Stimulated activated CD4-positive, alpha-beta T cell treated with anti-CD3 and anti-CD28 coated beads, Interleukin-1b, Interleukin-23, amount 100 ng/mL, for 24 hours (primary cell): ENCODE measurements at places on chromosomes 11 and 22.

GRCh38 chr11:110431051-110431672 lies 1.4 kb downstream of the FDX1 start:
- no peak for DNase-seq

DNA sequence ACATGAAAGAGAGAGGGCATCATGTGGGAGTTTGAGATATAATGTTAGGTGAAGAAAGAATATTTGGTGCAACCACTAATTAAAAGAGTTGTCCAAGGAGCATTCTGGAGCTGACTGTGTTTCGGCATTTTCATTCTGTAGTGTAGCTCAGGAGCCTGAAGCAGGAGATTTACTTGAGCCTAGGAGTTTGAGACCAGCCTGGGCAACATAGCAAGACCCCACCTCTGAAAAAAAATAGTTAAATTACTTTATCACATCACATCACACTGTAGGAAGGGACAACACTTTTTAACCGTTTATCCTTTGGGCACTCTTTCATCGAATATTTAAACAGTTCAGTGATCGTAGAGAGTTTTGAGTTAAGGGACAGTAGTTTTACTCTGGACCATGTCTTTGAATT lies 50.3 kb upstream of the SLC25A18 start:
- no peak for DNase-seq

DNA sequence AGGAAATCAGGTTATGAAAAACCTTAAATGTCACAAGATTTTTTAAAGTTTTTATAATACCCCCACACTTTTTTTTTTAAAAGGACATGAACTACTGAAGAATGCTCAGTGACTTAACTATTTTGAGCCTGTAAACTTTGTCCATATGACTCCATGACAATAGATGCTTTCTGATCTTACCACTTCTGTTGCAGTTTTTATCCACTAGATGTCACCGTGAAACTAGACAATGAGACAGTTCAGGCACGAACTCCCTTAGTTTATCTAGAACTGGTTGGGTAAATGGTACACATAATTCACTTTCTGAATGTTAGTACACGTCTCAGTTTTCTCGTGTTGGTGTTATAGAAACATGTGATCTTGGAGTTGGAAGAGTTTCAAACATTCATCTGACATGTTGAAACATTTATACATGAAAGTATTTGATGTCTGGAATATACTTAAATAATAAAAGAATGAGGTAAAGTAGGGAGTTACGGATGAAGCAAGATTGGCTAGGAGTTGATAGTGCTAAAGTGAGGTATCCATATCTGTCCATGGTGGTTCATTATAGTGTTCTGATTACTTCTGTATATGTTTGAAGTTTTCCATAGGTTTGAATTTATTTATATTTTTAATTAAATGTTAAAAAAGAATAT lies 8.1 kb downstream of the CCDC15 start:
- DNase-seq: no peak

GRCh38 chr22:30427871-30428270 lies 2.3 kb downstream of the MTFP1 start:
- no peak for DNase-seq

DNA sequence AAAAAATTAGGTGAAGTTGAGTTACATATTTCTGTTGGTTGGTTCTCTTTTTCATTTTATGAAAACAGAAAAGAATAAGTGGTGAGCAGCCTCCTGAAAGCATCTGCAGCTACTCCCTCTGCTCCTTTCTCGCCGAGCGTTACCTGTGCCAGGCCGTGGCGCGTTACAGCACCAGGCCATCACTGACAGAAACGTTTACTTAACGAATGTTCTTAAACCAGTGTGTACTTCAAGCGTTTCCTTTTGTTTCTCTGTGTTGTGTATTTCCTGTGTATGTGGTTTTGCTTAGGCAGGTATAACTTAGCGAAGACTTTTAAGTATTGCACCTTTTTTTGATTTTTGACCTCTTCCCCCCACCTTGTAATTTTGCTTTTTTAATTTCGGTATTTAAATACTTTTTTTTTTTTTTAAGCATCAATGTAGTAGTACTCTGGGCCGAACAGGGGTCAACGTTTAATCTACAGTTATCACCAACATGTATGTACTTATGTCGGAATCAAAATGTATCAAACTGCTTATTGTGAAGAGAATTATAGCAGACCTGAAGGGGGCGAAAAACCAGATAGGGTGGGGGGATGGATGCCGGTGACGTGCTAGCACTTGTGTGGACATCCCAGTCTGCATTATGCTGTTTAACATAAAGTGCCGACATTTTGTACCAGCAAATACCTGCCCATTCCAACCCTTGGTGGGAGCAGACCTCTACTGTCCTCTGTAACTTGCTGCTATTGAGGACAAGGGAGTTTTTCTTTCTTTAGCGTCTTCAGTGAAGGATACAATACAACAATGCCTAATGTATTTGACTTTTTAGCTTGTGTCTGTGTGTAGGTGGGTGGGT lies 21.6 kb upstream of the ADSL start:
- no peak for DNase-seq

- DNase-seq: no peak
These were observed 108.4 kb downstream of the SPON1 start for GRCh38 chr11:14070896-14071295.

GRCh38 chr22:44047891-44048301 lies 23.8 kb downstream of the PARVB start:
- DNase-seq: no peak

- no peak for DNase-seq
These were observed 7.3 kb upstream of the SSTR3 start for GRCh38 chr22:37219533-37219932.

DNA sequence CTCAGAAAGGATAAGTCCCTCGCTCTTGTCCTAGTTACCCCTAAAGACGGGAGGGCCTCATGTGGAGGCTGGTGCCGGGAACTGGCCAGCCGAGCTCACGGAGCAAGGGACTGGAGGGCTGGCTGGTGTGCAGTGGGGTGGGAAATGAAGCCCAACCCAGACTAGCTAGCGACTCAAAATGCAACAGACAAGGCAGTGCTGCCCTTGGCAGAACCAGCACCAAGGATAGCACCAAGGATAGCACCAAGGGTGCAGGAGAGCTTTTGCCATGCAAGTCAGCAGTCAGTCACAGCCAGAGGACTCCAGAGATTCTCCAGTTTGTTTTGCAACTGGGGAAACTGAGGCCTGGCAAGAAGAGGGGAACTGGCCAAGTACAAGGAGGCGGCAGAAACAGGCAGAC lies 6.5 kb upstream of the BATF2 start:
- DNase-seq: no peak
